Endothelial cell (in vitro differentiated cells): ENCODE measurements at places on chromosomes 7 and 10.
A peak's percentile ranks its signal among the peaks of the same experiment; 100 is the strongest.

DNA sequence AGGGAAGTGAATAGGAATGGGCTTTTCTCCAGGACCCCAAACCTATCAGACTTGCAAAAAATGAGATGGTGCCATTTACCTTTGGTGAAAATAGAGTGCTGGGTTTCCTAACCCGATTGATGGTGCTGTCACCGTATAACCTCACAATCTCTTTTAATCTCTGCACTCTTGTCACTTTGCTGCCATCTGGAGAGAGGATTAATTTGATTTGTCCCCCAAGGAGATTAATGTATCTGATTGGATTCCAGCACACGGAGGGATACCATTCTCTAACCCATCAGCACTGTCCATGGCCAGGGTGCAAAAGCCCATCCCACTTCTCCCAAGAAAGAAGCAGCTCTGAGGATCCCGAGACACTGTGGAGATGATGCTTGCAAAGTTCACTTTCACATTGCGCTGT lies 86.3 kb upstream of the NFE2L3 start:
- no peak for DNase-seq

GRCh38 chr7:146423446-146423845 lies 306.8 kb downstream of the CNTNAP2 start:
- no peak for DNase-seq

DNA sequence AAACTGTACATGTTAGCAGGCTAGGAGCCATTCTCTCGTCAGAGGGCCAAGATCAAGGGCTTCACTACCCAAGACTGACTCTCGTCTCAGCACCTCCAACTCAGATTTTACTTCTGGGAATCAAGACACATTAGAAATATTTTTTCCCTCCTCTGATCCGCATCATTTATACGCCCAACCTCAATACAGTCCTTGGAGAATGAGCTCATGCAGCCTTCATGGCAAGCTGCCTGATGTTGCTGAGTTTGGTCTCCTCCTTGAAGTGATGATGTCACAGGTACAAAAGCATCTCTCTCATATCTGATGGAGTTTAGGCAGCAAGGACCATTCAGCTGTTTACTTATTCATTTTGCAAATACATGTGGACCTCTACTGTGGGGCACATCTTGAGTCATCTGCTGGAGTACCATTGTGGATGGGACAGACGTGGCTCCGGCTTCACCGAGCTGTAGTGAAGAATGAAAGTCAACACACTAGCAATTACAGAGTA lies 114.0 kb downstream of the BMPER start:
- no peak for DNase-seq

GRCh38 chr7:157676456-157677255 lies 339.9 kb downstream of the DNAJB6 start:
- no peak for DNase-seq

- no peak for DNase-seq
Measured at GRCh38 chr7:16293669-16294425, 127.5 kb downstream of the CRPPA start.

- no peak for DNase-seq
Measured at GRCh38 chr7:126450269-126450671, 802.5 kb downstream of the GRM8 start.

DNA sequence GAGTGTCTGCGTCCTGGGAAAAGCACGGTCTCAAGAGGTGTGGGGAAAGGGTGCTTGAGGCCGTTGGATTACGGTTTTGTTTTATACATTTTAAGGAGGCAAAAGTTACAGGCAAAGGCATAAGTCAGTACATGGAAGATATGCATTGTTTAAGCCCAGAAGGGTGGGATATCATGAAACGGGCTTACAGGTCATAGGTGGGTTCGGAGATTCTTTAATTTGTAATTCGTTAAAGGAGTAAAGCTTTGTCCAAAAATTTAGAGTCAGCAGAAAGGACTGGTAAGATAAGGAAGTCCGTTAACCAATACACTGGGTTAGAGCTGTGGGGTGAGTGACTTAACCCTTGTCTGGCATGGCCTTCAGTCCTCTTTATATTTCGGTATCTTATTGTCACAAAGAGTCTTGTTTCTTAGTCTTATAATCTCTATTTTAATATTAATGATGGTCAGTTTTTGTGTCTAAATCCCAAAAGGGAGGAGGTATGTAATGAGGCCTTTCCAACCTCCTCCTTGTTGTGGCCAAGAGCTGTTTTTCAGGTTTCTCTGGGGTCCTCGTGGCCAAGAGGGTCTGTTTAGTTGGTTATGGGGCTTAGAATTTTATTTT lies 12.7 kb downstream of the TSPAN14 start:
- DNase-seq: no peak

DNA sequence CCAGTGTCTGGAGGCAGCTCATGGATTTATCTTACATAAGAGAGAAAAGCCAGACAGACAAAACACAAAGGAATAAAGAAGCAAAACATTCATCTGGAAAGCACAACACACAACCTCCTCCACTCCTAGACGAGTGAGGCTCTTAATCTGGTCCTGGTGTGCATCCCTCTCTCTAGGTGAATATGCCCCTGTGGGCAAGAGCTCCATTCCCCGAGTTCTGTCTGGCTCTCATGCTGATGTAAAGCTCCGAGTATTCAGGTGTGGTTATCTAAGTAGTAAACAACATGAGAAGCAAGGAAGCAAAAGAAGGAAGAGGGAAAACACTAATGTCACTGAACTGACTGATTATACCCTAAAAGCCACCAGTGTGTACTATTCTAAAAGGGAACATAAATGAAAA lies 47.9 kb upstream of the FEZF1 start:
- DNase-seq: no peak

- no peak for DNase-seq
Measured at GRCh38 chr10:100788002-100788903, 42.9 kb downstream of the PAX2 start.

GRCh38 chr7:83617858-83618257 lies 31.1 kb downstream of the SEMA3E start:
- no peak for DNase-seq

DNA sequence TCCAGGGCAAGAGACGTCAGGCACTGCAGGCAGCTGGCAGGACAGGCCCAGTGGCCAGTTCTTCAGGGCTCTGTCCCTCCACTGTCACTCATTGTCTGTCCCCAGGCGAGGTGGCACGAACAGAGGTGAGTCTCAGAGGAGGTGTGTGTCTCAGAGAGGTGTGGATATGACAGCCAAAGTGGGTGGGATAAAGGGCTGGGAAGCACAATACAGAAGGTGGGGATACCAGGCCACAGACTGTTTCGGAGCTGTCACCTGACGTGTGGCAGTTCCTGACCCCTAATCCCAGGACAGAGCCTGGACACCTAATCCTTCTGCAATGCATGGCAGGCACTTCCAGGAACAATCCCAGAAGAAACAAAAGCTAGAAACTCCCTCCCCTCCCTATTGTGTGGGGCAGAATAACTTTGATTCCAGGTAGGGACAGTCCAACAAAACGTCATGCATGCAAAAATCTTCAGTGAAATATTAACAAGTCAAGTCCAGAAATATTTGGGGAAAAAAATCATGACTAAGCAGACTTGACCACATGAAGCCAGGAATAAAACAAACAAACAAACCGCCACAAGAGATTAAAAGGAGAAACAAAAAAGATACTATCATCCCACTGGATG lies 11.6 kb downstream of the KLRG2 start:
- DNase-seq: no peak

DNA sequence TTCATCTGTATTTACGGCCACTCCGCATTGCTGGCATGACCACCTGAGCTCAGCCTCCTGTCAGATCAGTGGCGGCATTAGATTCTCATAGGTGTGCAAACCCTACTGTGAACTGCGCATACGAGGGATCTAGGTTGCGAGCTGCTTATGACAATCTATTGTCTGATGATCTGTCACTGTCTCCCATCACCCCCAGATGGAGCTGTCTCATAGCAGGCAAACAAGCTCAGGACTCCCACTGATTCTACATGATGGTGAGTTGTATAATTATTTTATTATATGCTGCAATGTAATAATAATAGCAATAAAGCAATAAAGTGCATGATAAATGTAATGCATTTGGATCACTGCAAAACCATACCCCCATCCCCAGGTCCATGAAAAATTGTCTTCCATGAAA lies 1172.9 kb upstream of the AUTS2 start:
- DNase-seq: no peak

GRCh38 chr10:124145109-124145870 lies 51.9 kb upstream of the CHST15 start:
- peak; percentile 22 for DNase-seq

GRCh38 chr7:54663603-54664234 lies 95.3 kb downstream of the SEC61G start:
- peak; percentile 5 for DNase-seq

DNA sequence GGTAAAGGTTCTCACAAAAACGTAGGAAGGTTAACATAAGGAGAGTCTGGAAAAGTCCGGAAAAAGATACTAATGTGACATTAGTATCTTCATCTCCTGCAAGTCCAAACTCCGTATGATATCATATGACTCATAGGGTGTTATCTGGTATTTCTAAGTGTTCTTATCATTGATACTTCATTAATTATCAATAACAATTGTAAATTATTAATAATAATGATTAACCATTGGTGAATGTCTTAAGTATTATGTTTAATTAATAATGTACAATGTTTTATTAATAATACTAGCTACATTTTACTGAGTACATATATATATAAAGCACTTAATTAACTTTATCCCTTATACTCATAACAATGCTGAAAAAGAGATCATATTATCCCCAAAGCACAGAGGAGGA lies 402.4 kb downstream of the SEMA3D start:
- DNase-seq: no peak

GRCh38 chr10:59358576-59358975 lies 3.8 kb downstream of the FAM13C start:
- no peak for DNase-seq

- no peak for DNase-seq
Measured at GRCh38 chr10:43940898-43941837, 292.5 kb upstream of the ZNF32 start.

DNA sequence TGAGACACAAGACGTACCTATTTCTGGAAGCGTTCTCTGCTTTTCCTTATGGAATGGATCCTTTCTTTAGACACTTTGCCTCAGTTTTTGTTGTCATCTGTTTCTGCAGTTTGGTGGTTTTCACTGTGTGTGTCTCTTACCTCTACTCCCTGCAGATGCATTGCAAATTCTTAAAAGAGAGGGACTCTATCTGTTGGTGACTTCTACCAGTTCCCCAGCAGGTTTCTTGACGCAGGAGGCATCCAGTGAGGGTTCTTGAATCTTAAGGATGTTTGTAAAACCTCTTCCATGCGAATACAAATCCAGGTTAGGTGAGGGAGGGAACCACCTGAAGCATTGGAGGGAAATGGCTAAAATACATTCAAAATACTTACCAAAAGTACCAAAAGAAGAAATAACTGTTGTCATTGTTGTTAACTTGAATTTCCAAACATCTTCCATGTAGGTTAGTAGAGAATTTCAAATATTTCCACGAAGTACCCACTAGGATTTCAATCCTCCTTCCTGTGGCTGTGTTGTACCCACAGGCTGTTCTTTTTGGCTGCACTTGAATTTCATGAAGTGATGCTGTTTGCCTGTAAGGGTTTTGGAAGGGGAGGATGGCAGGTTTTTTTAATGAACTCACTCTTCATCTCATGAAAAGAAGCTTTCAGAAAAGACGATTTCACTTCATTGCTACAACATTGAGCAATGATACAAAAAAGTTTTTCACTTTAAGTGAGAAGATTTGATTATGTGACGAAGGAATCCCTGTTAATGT lies 32.2 kb downstream of the PLXDC2 start:
- DNase-seq: no peak

DNA sequence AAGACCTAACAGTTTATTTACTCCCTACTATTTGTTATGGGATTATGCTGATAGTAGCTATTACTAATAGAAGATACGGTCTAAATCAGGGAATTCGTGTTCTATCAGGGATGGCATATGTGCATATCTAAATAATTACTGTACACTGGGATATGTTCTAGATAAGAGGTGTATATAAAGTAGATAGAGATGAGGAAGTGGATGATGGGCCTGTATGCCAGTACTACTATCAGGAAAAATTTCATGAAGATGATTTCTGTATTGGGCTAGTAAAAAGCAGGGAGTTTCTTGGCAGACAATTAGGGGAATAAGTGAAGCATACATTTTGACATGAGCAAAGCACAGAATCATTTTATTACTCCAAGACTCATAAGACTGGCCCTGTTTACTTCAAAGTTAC lies 26.2 kb downstream of the PTPN12 start:
- DNase-seq: no peak

DNA sequence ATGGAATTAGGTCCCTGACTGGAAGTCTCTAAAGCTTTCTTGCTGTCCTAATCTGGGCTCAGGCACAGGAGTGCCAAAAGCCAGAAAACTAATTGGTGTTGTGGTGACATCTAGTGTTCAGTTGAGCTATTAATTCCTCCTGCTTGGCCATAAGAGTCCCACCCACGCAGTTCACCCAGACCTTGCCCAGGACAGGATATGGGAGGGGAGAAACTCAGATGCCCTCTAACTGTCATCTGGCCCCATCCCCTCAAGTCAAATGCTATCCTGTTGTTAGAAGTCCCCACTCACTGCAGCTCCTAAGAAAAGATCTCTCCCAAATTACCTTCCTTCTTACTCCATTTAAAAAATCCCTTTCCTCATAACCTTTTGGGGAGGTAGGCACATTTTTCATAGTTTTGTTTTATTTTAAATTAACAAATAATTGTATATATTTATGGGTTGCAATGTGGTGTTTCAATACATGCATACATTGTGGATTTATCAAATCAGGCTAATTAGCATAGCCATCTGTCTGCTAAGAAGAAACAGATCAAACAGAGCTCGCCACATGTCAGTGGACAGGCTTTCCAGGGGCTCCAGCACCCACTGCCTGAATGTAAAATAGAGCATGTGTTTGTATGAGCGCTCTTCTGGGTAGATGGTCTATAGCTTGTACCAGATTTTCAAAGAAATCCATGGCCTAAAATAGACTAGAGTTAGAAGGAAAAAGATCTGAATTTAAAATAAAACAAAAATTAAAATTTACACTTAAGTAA lies 84.0 kb downstream of the GSAP start:
- peak; percentile 62 for DNase-seq

DNA sequence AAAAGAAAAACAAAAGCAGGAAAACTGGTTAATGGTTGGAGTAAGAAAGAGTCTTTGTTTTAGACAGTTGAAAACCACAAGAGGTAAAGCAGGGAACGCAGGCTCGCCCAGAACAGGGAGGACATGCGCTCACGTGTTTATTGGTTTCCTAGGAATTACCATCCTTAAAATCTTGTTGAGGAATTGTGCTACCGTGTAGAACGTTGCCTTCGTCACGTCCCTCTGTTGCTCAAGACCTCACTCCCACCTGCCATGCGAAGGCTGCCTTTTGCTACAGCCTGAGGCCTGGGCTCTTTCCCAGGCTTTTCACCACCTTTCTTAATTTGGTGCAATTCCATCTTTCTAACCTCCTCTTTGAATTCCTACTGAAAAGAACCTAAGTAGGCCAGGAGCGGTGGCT lies 61.6 kb upstream of the CAMK1D start:
- no peak for DNase-seq
